ENCODE measurements at places on chromosomes 1 and 21.

GRCh38 chr1:111565968-111566367 lies 53.6 kb upstream of the RAP1A start:
- no peak for DNase-seq

DNA sequence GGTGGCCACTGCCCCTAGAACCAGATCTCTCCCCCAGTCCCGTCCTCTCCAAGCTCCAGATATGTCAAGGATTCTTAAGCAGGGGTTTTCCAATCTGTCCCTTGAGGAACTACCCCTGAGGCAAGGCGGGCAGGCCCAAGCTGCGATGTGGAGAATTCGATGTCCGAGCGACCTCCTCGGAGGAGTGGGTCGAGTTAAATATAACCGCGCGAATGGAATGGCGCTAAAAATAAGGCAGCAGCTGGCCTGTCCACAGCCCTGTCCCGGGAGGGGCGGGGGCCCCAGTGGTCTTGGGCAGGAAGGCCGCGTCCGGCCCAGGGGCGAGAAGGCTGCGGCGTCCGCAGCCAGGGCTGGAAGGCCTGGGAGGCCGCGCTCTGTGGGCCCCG lies 5.8 kb upstream of the FOXD3 start:
- no peak for DNase-seq

- DNase-seq = no peak
These were observed 305.0 kb upstream of the ST6GALNAC5 start for GRCh38 chr1:76562292-76562691.

- DNase-seq = no peak
These were observed 15.3 kb downstream of the PYCR2 start for GRCh38 chr1:225908773-225909172.

DNA sequence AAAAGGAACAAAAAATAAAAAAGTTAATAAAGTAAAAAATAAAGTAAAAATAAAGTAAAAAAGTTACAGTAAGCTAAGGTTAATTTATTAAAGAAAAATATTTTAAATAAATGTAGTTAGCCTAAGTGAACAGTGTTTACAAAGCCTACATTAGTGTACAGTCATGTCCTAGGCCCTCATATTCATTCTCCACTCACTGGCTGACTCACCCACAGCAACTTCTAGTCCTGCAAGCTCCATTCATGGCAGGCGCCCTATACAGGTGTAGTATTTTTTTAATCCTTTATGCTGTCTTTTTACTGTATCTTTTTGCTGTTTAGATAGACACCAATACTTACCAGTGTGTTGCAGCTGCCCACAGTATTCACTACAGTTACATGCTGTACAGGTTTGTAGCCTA lies 12.4 kb downstream of the ADAR start:
- DNase-seq = peak; percentile 41

- DNase-seq = no peak
These were observed 122.3 kb downstream of the SYT2 start for GRCh38 chr1:202587859-202588485.

GRCh38 chr1:50735443-50735842 lies 224.6 kb downstream of the FAF1 start:
- DNase-seq = no peak

GRCh38 chr1:3594706-3595377 lies 16.5 kb downstream of the MEGF6 start:
- no peak for DNase-seq

DNA sequence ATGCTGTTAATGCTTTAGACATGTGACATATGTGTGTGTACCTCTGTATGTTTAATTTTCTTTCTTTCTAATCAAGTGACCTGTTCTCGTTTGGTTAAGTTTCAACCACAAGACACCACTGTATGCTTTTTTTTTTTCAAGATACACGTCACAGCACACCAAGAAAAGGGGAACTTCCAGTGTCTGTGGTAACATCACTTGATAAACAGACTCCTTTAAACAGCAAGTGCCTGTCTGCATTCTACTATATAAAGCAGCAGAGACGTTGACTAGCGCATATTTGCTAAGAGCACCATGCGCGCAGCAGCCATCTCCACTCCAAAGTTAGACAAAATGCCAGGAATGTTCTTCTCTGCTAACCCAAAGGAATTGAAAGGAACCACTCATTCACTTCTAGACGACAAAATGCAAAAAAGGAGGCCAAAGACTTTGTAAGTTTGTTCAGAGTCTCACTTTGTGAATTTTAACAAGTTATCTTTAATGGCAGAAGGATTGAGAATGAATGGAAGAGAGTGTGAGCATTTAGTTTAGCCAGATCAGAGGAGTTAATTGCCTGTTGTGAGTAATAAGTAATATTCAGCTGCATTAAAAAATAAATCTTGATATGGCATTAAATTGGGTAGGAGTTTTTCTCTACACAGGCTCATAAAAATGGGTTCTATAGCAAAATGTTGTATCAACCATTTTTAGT lies at the start of gene RGS1:
TSS of gene RGS1 (plus strand) at position 275 of the 691 bp plus-strand sequence. CDS start at position 295, 20 bp downstream.
- DNase-seq = no peak

- no peak for DNase-seq
These were observed 31.6 kb downstream of the ZMYND12 start for GRCh38 chr1:42424201-42424600.

DNA sequence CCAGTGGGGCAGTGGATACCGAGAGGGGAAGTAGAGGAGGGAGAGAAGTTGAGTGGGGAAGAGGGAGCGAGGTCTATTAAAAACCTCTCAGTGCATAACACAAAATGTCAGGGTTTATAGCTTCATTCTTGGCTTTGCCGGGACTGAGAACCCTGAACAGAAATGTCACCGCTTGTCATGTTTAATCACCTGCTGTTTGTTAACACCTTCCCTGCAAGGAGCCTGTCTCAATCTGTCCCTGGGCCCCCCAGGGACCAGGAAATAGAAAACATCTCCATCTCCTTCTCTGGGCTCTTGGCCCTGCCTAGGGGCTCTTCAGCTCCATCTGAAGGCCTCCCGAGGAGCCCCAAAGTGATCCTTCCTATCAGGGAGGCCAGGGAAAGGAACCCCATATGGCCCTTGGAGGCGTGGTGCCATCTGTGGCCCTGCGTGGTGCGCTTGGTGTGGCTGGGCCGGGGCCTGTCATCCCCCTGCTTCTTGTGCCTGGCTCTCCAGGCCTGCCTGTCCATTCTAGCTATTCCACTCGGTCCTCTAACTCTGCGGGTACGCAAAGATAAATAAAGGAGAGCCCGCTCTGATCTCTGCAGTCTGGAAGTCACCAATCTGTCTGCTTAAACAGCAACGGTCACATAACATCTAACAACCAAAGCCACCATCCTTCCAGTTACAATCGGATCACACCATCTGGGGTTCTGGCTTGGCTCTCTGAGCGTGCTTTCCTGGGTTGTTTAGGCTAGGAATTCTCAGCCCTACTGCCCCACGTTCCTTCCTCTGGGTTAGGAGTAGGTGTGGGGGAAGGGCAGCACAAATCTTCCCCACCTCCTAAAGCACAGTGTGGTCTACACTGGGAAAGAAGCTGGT lies 113.8 kb downstream of the CASZ1 start:
- DNase-seq = no peak

- no peak for DNase-seq
These were observed 321.5 kb downstream of the NPHP4 start for GRCh38 chr1:5670590-5671350.

DNA sequence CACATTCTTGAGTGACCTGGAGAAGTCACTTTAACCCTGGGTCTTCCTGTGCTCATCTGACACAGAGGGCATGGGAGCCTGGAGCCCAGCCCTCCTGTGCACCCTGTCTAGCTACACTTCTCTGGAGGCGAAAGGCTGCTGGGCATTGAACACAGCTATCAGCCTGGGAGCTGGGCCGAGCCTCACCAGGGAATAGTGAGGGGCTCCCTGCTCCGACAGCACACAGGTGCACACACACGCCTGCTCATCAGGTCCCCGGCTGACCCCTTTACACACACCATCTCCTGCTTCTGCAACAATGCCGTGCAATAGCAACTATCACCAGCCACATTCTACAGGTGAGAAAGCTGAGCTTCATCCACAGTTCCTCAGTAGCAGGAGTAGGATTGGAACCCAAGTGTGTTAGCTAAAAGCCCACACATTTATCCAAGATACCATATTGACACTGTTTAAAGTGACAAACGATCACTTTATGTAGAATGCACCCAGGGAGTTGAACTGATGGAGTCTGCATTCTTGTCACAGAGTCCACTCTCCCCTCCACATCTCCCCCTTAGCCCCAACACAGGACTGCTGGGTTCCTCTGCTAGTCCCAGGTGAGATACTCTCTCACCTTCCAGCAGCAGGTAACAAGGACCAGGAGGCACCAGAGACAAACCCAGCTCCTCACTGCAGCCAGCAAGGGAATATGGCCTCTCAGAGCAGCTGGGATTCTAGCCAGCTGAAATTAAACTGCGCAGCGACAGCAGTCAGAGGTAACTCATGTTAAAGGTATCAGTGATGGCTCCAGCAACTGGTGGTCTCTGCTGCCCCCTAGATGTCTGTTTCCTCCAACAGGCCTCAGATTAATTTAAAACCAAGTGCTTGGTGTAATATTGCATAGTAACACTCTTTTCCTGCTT lies 18.3 kb upstream of the CAPN8 start:
- peak; percentile 71 for DNase-seq

DNA sequence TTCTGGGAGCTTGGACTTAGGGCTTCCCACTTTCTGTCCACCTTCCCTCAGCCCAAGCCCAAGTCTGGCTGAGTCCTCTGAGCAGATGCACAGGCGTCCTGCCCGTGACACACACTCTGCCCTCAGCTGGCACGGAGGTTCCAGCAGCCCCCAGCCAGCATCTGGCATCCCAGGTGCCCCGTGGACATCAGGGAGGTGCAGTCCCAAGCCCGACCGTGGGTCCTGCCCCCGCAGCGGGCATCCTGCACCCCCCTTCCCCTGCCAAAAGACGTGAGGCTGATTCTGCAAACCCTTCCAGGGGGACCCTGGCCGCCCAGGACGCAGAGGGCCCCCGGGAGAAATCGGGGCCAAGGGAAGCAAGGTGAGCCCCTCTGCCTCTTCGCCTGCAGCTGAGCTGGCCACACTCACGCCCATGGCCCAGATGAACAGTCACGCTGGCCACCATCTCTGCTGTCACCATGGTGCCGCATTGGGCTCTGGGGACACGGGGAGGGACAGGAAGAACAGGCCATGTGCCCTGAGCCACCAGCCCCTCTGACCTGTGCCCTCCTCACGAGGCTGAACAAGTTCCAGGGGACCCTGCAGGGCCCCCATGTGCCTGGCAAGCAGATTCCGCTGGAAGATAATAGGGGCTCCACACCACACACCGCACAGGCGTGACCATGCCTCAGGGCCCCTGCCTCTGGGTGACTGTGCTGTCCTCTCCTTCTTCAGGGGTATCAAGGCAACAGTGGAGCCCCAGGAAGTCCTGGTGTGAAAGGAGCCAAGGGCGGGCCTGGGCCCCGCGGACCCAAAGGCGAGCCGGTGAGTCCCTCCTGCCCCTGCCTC lies 20.6 kb downstream of the COL6A2 start:
- DNase-seq = no peak

DNA sequence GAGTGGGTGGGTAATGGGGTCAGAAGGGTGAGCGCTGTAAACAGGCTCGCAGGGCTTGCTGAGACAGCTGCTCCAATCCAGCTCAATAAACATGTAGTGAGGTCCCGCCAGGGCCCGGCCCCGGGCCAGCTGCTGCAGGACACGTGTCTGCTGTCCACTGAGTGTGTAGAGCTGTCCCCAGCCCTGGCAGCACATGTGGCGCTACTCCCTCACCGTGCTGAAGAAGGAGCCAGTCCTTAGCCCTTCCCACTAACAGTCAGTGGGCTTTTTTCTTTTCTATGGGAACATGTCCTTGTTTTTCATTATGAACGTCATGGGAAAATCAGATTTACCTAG lies 78.9 kb upstream of the C1orf174 start:
- no peak for DNase-seq

GRCh38 chr1:93925206-93925605 lies 16.0 kb upstream of the GCLM start:
- DNase-seq = no peak

DNA sequence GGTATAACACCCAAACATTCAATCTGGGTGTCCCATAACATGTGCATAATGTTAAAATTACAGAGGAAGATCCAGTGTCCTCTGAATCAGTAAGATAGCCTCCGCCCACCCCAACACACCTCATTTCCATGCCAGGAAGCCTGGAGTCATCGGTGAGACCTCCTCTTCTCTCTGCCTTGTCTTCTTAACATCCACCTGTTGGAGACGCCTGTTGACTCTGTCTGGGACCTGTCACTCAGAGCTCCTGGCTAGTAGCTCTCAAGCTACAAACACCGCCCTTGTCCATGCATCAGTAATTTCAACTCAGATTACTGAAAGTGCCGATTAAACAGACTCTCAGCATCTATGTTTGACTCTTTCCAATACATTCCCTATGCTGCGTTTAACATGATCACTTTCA lies 27.4 kb downstream of the KCNJ15 start:
- no peak for DNase-seq

DNA sequence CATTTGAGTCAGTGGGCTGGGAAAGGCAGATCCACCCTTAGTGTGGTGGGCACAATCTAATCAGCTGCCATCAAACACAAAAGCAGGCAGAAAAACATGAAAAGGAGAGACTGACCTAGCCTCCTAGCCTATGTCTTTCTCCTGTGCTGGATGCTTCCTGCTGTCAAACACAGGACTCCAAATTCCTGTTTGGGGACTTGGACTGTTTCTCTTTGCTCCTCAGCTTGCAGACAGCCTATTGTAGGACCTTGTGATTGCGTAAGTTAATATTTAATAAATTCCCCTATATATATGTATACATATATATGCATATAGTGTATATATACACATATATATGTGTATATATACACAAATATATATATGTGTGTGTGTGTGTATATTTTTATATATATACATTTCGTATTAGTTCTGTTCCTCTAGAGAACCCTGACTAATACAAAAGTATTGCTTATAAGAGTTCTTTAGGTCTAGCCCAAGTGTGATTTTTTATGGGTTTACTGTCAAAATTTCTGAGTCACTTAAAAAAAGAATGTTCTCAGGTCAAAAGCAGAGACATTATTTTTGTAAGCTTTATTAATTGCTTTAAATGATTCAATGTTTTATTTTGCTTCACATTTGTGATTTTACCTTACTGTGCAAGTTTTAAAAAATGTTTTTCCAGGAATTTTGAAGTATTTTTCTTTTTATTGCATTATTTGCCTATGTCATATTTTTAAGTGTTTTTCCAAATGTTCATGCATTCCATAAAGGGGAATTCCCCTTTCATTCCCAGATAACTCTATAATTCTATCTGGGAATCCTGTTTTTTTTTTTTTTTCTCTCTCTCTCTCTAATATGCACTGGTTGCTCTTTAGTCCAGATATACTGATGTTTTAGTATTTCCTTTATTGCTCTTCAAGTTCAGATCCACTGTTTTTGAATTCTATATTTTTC lies 92.1 kb upstream of the ADAMTS5 start:
- DNase-seq = no peak

DNA sequence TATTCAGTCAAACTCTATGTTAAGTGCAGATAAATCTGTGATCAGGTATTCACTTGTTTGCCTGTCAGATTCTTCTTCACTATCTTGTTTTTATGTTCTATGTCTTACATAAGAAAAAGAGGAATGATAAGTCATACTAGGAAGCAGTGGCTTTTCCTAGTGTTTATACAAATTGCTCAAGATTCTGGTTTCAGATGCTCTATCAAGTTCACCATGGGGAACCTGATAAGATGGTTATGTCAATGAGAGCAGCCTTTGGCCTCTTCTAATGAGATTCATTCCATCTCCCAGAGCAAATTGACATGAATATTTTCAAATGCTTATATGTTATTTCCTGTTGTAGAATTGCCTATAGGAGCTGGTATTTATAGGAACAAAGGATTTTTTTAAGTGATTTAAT lies 218.8 kb upstream of the TMPRSS15 start:
- no peak for DNase-seq

GRCh38 chr1:183812686-183813569 lies 8.0 kb downstream of the RGL1 start:
- DNase-seq = no peak

Measured in kidney glomerular epithelial cell (primary cell).